ENCODE measurements at places on chromosomes 3 and 15.

DNA sequence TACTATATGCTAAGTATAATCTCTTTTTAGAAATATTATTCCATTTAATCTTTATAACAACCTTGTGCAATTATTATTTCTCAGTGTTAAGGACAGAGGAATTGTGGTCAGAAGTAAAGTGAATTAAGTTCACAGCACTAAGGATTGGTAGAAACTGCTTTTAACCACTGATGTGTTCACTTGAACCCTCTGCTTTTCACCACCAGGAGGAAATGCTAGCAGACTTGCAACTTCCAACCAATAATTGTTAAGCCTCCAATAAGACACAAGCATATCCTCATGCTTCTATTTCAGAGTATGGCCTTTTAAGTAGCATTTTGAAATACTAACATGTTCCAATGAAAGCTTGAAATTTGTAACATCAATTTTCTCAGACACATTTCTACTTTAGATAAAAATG lies 527.4 kb downstream of the SI start:
- DNase-seq: no peak

GRCh38 chr15:26773067-26773877 lies 406 bp upstream of the GABRB3 start:
- DNase-seq: no peak

DNA sequence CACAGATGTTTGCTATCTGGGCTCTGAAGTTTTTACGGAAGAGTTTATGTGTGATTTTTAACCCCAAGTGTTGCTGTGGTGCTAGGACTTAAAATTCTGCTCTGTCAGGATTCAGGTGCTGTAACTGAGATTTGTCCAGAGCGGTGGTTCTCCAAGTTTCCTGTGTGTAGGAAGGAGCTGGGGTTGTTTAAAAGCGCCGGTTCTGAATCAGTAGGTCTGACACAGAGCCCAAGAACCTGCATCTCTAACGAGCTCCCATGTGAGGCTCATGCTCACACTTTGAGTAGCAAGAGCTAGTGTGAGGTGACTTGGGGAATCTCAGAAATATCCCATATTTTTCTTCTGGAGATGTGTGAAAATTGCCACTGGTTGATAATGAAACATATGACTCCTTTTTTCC lies 325.5 kb downstream of the SATB1 start:
- DNase-seq: no peak

- no peak for DNase-seq
These were observed 40.4 kb downstream of the DPH3 start for GRCh38 chr3:16224325-16224724.

DNA sequence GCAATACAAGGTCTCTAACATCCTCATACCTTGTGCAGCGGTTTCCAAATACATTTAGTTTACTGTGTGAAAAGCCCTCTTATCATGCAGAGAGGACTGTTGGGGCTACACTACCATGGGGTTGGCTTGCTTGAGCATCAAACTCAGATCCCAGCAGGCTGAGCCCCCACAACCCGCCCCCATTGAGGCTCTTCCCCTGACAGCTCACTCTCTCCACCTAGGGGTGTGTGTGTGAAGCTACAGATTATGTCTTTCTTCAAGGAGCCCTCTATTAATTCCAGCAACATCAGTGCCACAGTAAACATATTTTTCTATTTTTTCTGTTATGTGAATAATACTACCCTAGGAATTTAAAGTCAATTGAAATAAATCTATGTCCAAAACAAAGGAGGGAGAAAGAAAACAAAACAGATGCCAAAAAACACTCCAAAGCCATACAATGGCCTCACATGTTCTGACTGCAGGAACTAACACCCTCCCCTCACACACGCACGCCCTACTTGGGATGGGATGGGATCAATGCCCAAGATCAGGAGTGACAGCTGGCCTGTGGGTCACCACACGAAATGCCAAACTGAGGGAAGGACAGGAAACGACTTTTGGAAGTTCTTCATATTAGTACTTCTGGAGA lies 14.7 kb downstream of the TM4SF4 start:
- no peak for DNase-seq

DNA sequence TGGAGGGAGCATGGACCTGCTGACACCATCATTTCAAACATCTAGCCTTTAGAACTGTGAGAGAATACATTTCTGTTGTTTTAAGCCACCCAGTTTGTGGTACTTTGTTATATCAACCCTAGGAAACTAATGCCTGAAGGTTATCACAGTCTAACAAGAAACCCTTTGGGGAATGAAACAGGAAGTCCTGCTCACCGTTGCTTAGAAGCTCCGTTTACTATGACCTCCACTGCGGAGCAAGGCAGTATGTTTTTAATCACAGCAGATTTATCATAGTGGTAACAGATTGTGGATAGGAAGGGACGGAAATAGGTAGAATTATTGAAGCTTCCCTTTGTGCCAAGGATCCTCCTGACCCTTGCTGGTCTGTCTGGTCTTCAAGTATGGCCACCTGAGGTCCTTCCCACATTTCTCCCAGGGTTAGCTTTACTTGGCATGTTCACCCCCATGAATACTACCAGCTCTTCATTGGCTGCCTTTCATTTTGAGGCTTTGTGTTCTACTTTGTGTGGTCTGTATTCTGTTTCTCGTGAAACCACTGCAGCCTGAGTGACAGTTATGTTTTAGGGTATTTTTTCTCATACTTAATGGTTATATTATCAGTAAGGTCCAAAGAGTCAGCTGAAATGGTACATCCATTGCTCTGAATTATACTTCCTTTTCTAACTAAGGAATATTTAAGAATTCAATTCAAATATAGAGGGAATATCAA lies 201.6 kb downstream of the CHST2 start:
- no peak for DNase-seq

- DNase-seq: no peak
These were observed 50.1 kb upstream of the DYNC1LI1 start for GRCh38 chr3:32620611-32621310.

GRCh38 chr3:100517276-100517675 lies 24.9 kb downstream of the TMEM45A start:
- DNase-seq: no peak

- DNase-seq: no peak
These were observed 50.3 kb downstream of the LSM3 start for GRCh38 chr3:14228681-14229470.

DNA sequence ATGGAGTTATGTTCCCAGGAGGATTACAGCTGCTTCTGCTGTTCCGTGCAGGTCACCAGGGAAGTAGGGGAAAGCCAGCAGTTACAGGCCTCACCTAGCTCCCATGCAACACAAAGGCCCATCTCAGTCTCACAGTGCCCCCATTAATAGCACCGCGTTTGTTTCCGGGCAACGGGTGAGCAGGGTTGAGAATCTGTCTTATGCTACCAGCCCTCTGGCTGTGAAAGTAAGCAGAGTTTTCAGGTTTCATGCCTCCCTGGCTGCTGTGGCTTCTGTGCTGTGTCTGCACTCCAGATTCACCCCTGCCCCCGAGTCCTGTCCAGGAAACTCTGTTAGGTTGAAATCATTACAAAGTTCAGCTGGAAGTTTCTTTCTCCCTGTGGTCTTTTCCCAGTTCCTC lies 254.4 kb upstream of the GPR149 start:
- DNase-seq: no peak

DNA sequence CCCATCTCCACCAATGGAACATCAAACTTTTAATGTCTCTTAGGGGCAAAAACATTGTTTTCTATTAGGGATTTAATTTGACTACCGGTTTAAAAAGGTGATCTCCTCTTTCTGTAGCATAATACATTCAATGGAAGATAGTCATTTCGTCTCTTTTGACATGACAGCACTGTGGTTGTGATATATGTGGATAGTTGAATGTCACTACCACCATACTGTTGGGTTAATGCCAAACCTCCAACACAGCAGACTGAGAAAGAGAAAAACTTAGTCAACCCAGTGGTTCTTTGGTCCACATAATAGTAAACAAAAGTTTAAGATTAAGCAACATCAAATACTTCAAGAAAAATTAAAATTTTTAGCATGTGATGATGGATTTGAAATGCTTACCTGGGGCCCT lies 530.4 kb downstream of the AGBL1 start:
- DNase-seq: no peak

Data from Caco-2 (cell line).